CD4-positive, alpha-beta memory T cell (primary cell): ENCODE measurements at places on chromosomes 4 and X.

DNA sequence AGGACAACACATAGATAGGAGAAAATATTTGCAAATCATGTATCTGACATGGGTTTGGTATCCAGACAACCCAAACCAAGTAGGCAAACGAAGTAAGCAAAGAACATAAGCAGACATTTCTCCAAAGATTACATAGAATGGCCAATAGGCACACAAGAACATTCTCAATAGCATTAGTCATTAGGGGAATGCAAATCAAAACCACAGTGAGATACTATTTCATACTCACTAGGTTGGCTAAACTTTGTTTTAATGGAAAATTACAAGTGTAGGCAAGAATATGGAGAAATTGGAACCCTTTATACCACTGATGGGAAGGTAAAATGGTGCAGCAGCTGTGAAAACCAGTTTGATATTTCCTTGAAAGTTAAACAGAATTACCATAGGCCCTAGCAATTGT is 74.7 kb downstream of the CHRNA9 start:
- no peak for DNase-seq

DNA sequence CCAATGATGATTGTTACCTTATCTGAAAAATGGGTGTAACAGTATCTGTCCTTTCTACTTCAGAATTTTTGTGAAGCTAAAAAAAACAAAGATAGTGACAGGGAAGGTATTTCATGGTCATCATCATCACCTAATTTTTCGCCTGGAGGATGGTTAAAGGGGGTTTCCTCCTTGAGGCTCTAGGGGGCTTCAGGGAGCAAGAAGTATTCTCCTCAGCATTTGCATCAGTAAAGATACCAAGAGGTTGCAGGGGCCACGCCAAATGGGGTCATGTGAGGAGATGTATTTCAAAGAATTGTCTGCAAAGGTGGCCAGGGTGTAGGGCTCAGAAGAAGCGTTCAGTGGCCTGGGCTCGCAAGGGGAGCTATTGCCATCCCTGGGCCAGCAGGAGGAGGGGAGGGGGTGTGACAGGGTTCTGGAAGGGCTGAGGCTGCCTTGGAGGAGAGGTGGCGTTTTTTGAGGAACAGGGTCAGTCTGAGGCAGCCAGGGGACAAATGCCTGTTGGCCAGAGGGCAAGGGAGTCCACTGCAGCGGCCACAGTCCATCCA is 7.3 kb upstream of the NSG1 start:
- DNase-seq: no peak

- no peak for DNase-seq
Observed at GRCh38 chrX:8274170-8274569, 103.1 kb upstream of the VCX2 start.

GRCh38 chr4:25500626-25501316 is 123.7 kb downstream of the ANAPC4 start:
- no peak for DNase-seq

DNA sequence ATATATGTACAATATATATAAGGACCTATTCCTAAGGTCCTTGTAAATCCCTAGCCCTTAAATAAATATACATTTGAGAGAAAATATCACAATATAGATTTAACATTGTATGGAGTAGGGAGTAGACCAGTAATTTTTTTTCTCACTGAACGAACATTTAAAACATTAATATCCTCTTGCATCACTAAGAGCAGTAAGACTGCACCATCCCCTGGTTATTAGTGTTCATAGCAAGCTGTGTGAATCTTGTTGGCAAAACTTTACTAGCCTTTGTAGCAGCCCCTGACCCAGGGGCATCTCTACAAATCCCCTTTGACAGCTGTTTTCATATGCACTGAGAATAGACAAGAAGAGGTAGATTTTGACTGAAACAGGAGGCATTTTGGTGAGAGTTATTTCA is 146.5 kb downstream of the IL1RAPL2 start:
- no peak for DNase-seq

DNA sequence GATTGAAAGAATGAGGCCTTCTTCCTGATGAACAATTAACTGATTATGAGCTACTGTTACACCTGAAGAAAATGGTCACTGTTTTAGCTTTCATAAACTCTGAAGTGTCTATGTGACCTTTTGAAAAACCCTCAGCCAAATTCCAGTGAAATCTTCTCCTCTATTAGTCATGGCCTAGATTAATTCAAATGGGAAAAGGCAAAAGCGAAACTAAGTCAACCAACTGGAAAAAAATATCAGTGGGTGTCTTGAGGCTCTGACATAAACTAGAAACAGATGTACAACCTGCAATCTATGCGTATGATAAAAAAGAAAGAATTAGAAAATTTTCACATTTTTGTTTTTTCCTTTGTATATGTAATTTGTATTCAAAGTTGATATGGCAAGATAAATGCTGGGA is 169.4 kb upstream of the BANK1 start:
- DNase-seq: no peak

- DNase-seq: no peak
Observed at GRCh38 chr4:112775801-112776200, 138.9 kb downstream of the LARP7 start.

DNA sequence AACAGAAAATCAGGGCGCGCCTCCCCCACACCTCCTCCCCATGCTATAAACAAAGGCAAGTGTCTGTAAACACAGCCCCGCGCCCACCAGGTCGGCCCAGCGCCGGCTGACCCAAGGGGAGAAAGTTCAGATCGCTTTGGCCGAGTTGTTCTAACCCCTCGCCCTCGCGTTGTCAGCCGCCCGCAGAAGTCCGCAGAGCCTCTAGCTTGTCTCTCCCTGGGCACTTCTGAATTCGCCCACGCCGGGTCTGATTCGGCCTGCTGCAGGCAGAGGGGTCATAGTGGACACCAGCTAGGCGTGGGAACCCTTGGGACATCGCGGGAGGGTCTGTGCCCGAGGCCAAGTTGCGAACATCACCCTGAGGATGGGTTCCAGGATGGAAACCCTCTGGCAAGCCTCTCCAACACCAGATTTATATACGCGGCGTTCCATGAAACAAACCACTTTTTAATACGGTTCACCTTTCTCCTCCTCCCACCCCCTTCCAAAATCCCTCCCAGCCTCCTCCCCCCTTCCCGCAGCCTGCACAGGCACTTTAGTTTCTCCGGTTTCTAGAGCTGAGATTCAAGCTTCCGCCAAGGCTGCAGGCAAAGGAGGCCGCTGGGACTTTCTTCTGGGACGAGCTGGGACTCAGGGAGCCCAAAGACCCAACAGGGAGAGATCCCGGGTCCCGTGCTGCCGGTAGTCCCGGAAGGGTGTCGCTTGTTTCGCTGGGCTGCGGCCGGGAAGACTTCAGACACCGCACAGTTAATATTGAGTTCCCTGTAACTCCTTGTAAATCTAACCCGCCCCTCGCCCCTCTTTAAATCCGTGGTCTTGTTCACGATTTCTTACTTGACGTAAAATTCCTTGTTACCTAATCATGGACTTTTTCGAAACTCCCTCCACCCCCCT is 4.7 kb downstream of the HAND2 start:
- no peak for DNase-seq

- no peak for DNase-seq
Observed at GRCh38 chr4:56643596-56643995, 37.5 kb downstream of the HOPX start.

GRCh38 chrX:111875881-111876280 is at the start of gene TRPC5OS:
Gene TRPC5OS (plus strand): TSS chrX:111876181. CDS start chrX:111901850, 25,669 bp downstream.
- no peak for DNase-seq
